ENCODE measurements at places on chromosomes 2 and 18.

DNA sequence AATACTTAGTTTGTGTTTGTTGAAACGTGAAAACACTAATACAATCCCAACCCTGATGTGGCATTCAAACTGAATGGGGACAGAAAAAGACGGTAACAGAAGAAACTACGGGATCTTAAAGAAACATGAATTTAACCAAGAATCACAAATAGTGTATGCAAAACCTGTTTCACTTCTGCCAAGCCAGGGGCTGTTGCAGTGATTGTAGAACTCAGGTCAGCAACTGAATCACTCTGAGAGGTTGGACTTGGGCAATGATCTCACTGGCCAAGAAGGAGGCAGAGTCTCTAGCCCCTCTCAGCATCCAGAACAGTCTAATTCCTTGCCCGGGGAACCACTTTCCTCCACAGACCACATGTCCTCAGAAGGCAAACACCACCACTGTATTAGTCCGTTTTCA lies 54.9 kb upstream of the CRIM1 start:
- DNase-seq = no peak

- no peak for DNase-seq
Observed at GRCh38 chr18:79930020-79930642, 21.3 kb downstream of the SLC66A2 start.

DNA sequence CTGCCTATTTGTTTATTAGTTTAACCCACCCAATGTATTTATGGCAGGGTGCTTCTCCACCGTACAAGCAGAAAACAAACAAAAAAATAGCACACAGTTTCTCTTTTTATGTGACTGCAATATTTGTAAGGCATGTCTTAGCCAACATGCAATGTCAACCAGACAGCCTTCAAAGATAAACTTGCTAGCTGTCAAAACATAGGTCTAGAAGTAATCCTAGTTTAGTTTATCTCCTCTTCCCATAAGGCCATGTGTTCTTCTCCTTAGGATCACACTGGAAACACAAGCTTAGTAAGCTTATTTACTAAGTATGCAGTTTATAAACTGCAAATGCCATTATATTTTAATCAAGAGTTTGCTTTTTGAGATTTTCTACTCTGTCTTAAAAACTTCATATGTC lies 75.6 kb downstream of the LDAH start:
- DNase-seq = no peak

GRCh38 chr2:232027530-232027929 lies 66.0 kb downstream of the DIS3L2 start:
- DNase-seq = no peak

GRCh38 chr18:80159713-80160636 lies 50.9 kb downstream of the ADNP2 start:
- peak; percentile 63 for DNase-seq

GRCh38 chr2:224884188-224884587 lies 158.1 kb downstream of the DOCK10 start:
- no peak for DNase-seq

- DNase-seq = no peak
Observed at GRCh38 chr2:26477911-26478253, at the start of gene OTOF. Gene OTOF, minus strand, starts transcription at chr2:26478124.

DNA sequence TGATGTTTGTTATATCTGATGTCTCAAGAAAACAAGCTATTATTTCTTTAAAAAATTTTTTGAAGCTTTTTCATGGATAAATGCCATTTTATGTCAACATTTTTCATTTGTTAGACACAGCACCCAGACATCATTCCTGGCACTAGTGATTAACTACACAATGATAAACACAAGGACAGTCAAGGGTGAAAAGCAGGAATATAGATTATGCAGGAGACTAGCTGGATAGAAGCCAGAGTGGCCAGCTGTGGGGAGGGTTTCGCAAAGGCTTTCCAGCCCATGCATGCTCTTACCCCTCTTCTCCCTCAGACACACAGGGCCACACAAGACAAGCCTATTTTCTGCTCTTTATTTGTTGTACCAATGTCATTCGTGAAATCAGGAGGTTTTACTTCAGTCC lies 127.1 kb upstream of the TTC39C start:
- no peak for DNase-seq

GRCh38 chr2:203603456-203604389 lies 68.6 kb upstream of the RAPH1 start:
- no peak for DNase-seq

DNA sequence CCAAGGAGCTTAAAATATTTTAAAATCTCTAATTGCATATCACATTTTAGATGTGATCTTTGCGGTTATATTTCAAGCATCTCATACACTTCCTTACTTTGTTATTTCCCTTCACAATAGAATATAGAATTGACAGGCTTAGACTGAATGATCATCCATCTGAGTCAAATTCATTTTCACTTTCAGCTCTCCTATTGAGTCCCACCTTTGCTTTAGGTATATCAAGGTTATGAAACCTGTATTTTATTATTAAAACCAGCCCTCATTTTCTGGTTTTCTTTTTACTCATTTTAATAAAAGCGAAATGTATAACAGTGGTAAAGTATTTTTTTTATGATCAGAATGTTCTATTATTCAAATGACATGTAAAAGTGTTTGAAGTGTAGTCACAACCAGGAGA lies 162.9 kb upstream of the KYNU start:
- no peak for DNase-seq

DNA sequence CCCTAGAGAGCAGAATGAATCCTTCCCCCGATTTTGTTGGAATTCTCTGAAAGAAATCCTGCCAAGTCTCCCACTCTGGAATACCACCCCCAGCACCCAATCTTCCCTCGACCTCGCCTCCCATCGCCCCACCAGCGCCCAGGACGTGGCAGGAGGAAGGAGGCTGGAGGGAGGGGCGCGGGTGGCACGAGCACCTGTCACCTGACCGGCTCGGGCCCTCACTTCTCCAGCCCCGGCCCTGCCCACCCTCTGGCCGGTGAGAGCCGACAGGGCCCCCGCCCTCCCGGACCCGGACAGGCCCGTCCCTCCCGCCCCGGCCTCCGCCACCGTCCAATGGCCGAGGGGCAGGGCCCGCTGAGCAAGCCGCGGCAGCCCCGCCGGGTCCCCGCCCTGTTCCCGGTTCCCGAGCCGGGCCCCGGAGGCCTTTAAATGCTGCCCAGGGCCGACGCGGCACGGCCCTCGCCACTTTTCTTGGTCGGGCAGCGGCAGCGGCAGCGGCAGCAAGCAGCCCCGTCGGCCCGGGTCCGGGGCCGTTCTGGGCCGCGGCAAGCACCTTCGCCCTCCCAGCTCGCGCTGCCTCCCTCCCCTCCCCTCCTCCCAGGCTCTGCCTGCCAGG lies at the start of gene LGALSL:
LGALSL (plus strand) TSS at position 393 of the 616 bp plus-strand sequence. CDS start 384 bp downstream, outside the sequence.
- no peak for DNase-seq

GRCh38 chr2:189657867-189658266 lies 3.4 kb upstream of the ASNSD1 start:
- DNase-seq = no peak

- peak; percentile 65 for DNase-seq
Observed at GRCh38 chr2:64090264-64090663, 54.0 kb downstream of the PELI1 start.

- DNase-seq = no peak
Observed at GRCh38 chr18:7517852-7518251, 49.3 kb upstream of the PTPRM start.

DNA sequence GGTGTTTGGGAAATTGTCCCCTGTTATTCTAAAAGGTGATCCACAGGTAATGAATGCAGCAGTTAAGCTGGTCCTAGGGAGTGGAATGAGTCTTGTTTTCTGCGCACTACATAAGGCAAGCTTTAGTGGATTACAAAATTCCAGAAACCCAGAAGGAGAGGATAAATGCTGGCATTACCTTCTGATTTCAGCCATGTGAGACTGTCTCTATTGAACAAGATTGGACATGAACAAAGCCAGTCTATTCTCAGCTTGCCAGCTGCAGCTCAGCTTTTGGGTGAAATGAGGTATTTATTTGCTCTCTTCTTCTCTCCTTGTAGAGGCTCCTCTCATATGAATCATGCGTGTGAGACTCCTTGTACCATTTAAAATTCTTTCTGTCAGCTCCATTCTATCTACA lies 944.9 kb downstream of the CNTNAP5 start:
- DNase-seq = no peak

GRCh38 chr2:238069021-238069709 lies 8.4 kb downstream of the SCLY start:
- no peak for DNase-seq

DNA sequence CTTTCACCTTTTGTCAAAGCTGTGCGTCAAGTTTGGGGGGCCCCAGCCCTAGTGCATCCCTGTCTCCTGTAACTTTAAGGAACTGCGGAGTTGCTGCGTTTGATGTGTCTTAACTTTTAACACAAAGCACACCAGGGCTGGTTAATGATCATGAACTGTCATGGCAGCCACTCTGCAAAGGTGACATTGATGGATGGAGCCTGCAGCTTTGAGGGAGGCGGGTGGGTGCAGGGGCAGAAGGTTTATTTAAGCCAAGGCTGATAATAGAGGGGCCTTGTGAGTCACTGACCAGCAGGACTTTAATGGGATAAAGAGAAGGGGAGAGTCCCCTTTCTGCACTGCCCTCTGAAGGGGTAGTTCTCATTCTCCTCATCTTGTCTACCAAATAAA lies 190.2 kb upstream of the GATA6 start:
- no peak for DNase-seq

DNA sequence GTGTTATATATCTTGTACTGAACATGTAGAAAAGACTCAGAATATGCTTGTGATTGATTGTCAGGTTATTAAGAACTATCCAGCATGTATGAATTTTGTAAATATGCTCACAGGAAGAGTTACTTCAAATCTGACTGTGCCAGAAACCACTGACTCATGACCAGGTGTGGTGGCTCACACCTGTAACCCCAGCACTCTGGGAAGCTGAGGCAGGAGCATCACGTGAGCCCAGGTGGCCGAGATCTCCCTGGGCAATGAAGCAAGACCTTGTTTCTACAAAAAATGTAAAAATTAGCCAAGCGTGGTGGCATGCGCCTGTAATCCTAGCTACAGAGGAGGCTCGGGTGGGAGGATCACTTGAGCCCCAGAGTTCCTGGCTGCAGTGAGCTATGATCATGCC lies 126.6 kb downstream of the COMMD1 start:
- DNase-seq = no peak

DNA sequence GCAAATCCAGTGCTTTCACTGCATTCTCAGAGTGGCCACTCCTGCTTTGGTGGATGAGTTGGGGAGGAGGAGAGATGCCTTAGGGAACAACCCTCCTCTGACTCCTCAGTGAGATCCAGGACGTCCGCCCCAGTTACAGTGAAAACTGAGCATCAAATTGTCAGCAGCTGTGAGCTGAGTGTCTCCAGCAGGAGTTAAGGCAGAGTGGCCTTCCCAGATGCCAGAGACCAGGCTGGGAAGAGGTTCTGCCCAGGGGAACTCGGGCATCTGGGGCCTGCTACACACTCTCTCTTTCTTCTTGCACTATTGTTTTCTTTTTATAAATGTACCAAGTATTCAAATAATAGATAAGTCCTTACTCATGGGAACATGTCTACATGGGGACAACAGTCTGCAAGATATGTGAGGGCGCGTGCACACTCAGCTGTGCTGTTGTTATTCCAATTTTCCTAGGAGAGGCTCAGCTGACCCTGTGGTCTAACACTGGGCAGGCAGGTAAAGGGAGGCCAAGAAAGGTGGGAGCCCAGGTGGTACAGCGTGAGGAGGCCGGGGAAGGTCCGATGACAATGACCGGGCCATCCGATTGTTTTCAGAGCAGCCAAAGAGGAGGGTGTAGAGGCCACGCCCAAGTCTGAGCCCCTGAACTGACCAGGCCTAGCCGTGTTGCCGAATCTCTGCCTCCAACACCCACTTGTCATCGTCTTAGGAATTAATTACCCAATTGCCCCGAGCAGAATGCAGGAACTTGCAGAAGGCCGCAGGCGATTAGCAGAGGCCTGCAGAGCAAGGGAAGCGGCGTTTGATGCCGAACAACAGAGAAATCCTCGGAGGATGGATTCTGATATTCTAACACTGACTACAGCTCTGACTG lies 166.9 kb downstream of the ANAPC1 start:
- DNase-seq = no peak

GRCh38 chr2:161969159-161969558 lies 104.9 kb downstream of the DPP4 start:
- no peak for DNase-seq

GRCh38 chr2:236614551-236614950 lies 44.9 kb downstream of the ACKR3 start:
- no peak for DNase-seq

GRCh38 chr2:94982675-94983074 lies 42.8 kb upstream of the MAL start:
- no peak for DNase-seq

DNA sequence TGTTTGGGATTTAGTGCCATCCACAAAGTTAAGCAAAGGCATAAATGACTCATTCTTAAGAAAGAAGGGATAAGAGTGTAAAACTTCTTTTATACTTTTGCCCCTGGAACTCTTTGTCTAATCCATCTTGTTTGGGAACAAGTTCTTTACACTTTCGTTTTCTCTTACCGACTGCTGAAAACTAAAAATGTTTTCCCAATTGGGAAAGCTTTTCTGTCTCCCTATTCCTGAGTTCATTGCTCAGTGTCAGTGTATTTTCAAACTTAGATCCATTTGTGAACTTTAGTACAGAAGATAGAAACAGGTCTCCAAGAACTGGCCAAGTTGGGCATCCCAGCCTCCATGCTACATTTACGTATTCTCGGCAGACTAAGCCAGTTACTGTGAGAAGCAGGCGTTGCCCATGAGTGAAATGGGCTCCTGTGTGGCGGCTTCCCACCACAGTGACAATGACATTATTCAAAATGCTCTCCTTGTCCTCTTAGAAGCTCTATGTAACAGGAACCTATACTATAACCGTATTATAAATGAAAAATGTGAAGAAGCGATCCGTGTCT lies 51.7 kb downstream of the TGOLN2 start:
- DNase-seq = no peak

GRCh38 chr2:42921147-42921520 lies 128.8 kb upstream of the HAAO start:
- no peak for DNase-seq

DNA sequence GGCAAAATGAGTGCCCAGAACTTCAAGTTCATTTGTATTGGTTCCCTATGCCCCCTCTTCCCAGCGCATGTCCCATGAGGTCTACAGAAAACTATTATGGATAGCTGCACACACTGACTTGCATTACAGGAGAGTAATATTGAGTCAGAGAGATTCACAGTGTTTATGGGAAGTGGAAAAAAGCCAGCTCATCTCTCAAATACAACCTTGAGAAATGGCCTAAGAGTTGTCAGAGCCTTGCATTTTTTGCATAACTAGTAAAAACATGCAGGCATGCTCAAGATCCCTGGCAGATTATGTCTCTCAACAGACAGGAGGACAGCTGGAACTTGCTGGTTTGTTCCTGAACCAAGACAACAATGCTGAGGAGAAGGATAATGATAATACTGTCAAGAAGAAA lies 1292.8 kb downstream of the DSC3 start:
- DNase-seq = no peak

- DNase-seq = peak; percentile 54
Observed at GRCh38 chr2:102839668-102840388, 78.0 kb downstream of the TMEM182 start.

GRCh38 chr2:148135705-148136104 lies 114.8 kb downstream of the MBD5 start:
- DNase-seq = no peak

GRCh38 chr2:141554810-141555209 lies 576.0 kb downstream of the LRP1B start:
- peak; percentile 44 for DNase-seq

GRCh38 chr2:189407281-189408209 lies 33.7 kb upstream of the WDR75 start:
- no peak for DNase-seq
